CD4-positive, alpha-beta memory T cell (primary cell): ENCODE measurements at places on chromosomes 13 and 19. TPM values are rescaled to one million over a fixed set of nuclear protein-coding genes. Genes with fewer than 3 reads are reported as not detected.

Gene TNNT1
- not detected for total RNA-seq

Gene GFY
- total RNA-seq, result not detected

Gene TPTE2
- not detected for total RNA-seq

Gene SPACA4
- not detected for total RNA-seq

Gene KIR3DL2
- total RNA-seq, result not detected
